Hematopoietic multipotent progenitor cell treated with erythropoietin and hydrocortisone succinate and interleukin-3 and kit ligand, for 4 days (in vitro differentiated cells): ENCODE measurements at places on chromosomes 1 and 21.

DNA sequence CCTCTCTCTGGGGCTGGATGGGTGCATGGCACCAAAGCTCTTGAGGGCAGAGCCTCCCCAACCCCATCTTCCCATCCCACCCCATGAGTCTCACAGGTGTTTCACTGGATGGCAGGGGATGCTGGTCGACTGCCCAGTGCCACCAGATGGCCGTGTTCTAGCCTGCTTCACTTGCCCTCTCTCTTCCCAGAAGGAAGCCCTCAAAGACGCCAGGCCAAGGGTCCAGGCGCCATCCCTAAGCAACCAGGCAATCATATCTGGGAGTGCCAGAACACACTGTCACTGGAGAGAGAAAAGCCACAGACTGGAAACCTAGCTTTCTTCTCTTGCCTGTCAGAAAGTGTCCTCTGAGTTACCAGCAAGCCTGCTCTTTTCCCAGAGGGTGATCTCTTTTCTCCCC is 26.7 kb downstream of the PIGM start:
- no peak for DNase-seq

GRCh38 chr1:117312453-117313138 is 54.7 kb upstream of the MAN1A2 start:
- peak; percentile 56 for DNase-seq

DNA sequence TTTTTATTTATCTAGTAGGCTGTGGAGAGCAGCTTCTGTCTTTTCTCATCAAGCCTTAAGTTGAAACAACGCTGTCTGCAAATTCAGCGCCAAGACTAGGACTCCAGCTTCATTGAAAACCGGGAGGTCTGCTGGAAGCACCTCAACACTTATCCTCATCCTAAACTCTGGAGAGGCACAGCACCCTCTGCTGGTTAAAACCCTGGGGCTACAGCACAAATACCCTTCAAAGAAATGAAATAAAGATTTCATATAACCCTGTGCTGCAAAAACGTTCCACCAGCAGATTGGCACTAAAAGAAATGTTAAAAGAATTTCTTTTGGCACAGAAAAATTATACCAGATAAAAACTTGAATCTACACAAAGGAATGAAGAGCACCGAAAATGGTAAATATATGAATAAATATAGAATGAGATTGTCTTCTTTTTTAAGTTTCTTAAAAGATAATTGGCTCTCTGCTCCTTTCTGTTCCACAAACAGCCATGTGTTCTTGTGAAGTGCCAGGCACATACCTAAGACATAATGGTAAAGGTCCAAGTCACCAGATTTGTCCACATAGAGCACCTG is 227.7 kb upstream of the SAMSN1 start:
- DNase-seq: peak; percentile 76

DNA sequence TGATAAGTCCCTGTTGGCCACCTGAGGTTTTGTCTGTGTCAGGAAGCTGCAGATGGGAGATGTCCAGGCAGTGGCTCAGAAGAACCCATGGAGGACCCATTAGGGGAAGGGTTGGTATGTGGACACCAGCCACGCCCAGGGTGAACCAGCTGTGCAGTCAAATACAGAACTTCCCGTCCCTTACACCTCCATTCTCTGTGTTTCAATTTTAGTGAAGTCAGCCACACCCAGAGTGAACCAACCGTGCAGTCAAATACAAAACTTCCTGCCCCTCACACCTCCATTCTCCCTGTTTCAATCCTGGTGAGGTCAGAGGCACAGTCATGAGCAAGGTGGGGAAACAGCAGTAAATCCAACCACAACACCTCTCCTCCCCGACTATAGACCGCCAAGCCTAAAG is 27.4 kb downstream of the BACE2 start:
- DNase-seq: no peak

GRCh38 chr1:65719391-65719790 is 73.3 kb upstream of the PDE4B start:
- no peak for DNase-seq

DNA sequence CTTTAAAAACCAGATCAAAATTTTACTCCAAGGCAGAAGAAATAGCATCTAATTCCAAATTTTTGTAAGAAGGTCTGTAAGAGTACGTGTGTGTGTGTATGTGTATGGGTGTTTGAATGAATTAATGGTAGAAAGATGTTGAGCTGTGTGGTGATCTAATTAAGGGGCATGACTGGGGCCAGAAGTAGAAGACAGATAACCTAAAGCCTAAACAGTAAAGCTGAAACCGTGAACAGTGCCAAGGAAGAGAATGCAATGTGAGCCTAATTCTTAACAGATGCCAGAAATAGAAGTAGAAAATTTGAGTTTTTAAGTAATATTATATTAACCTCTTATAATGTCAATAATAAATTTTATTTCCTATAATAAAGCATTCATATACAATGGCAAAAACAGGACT is 38.2 kb downstream of the BRINP3 start:
- DNase-seq: no peak

GRCh38 chr21:45372732-45373355 is 32.1 kb upstream of the COL18A1 start:
- no peak for DNase-seq

GRCh38 chr1:21931171-21932093 is 5.7 kb downstream of the HSPG2 start:
- no peak for DNase-seq

- no peak for DNase-seq
Measured at GRCh38 chr1:54289712-54290233, 89.8 kb downstream of the MRPL37 start.

DNA sequence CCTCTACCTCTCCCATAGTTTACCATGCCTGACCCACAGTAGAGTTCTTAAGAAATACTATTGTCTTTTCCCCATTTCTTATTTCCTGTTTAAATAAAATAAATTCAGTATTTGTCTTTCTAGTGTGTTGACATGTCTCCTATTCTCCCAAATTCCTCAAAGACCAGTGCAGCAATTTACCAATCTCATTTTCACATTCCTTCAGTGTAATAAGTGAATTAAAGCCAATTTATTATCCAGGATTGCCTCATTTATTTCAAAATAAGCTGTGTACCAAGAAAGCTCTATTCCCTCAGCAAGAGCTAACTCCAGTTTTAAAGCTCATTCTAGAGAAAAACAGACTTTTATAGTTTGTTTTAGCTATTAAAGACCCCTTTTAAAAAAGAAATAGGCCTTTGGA is 49.9 kb downstream of the DISC1 start:
- no peak for DNase-seq

DNA sequence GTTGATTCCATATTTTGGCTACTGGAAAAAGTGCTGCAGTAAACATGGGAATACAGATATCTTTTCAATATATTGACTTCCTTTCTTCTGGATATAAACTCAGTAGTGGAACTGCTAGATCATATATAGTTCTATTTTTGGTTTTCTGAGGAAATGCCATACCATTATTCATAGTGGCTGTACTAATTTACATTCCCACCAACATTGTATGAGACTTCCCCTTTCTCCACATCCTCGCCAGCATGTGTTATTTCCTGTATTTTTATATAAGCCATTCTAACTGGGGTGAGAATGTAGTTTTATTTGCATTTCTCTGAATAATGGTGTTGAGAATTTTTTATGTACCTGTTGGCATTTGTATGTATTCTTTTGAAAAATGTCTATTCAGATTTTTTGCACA is 385.2 kb downstream of the NUF2 start:
- peak; percentile 3 for DNase-seq
